Activated CD4-positive, alpha-beta T cell treated with anti-CD3 and anti-CD28 coated beads, Interleukin-2, amount 10 ng/mL, durations not matched to agents 24 days and 14 days (primary cell): ENCODE measurements at places on chromosomes 7 and 10. TPM values are rescaled to one million over a fixed set of nuclear protein-coding genes. Genes with fewer than 3 reads are reported as not detected.

GRCh38 chr10:74968667-74969061, 142.3 kb downstream of the KAT6B start:
- no peak overlapping the region for H3K4me3 ChIP-seq
- peaks cover 17% of the 10 kb centered on the region for H3K4me1 ChIP-seq
- H3K36me3 ChIP-seq, result peaks cover 22% of the 10 kb centered on the region
- DNase-seq, result no peak
- no peaks in the 10 kb centered on the region for H3K27me3 ChIP-seq

GRCh38 chr7:158077934-158078910, 509.4 kb downstream of the PTPRN2 start:
- no peak overlapping the region for H3K27ac ChIP-seq
- H3K4me3 ChIP-seq, result no peak overlapping the region
- DNase-seq, result no peak
- H3K27me3 ChIP-seq, result no peaks in the 10 kb centered on the region
- H3K4me1 ChIP-seq, result no peaks in the 10 kb centered on the region
- no peaks in the 10 kb centered on the region for H3K36me3 ChIP-seq

GRCh38 chr10:43905512-43906236, 257.0 kb upstream of the ZNF32 start:
- no peaks in the 10 kb centered on the region for H3K4me1 ChIP-seq
- no peaks in the 10 kb centered on the region for H3K36me3 ChIP-seq
- peaks cover 17% of the 10 kb centered on the region for H3K27me3 ChIP-seq
- no peak overlapping the region for H3K4me3 ChIP-seq
- DNase-seq, result no peak

GRCh38 chr7:31122649-31123058, 70.5 kb downstream of the ADCYAP1R1 start:
- peaks cover 13% of the 10 kb centered on the region for H3K27me3 ChIP-seq
- H3K4me3 ChIP-seq, result no peak overlapping the region
- H3K27ac ChIP-seq, result no peak overlapping the region
- peak; percentile 81 for DNase-seq
- H3K36me3 ChIP-seq, result no peaks in the 10 kb centered on the region

- peaks cover 59% of the 10 kb centered on the region for H3K27me3 ChIP-seq
- peaks cover 9% of the 10 kb centered on the region for H3K36me3 ChIP-seq
- no peak for DNase-seq
- H3K4me1 ChIP-seq, result peaks cover 30% of the 10 kb centered on the region
- peak overlapping the region; percentile 76 for H3K4me3 ChIP-seq
Observed at GRCh38 chr7:25861164-25861496, 290.9 kb upstream of the NFE2L3 start.

DNA sequence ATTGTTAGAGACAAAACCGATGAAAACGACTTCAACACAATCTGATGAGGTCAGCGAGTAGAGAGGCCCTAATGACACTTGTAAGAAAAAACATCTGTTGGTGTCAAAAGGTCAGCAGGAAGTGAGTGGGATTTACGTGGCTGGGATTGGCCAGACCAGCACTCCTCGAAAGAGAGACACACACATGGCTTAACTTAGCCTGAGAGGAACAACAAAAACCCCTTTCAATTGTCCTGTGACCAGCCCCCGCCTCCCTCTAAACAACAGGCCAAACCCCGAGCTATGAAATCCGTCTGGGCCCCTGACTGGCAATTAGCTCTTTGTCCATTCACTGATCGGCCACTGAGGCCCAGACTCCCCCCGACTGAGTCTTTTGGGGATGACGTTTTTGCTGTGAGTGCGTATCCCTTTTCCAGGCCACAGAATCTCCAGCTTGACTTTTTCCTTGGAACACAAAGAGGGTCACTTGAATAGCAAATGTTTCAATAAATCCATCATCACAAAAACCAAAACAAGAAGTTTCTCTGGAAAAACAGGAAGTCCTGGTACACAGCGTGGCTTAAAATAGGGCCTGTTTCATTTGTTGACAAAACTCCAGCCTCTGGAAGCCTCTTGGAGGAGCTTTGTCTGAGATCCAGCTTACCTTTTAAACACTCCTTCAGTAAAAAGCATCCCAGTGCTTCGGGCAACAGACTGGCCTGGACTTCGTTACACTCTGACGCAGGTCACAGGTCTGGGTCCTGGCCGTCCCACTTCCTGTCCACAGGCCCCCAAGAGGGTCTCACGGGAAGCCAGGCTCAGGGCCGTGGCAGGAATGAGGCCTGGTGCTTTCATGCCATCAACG, 103.0 kb downstream of the CTBP2 start:
- peaks cover 22% of the 10 kb centered on the region for H3K27me3 ChIP-seq
- DNase-seq, result no peak
- no peaks in the 10 kb centered on the region for H3K4me1 ChIP-seq
- H3K36me3 ChIP-seq, result no peaks in the 10 kb centered on the region
- H3K27ac ChIP-seq, result no peak overlapping the region

DNA sequence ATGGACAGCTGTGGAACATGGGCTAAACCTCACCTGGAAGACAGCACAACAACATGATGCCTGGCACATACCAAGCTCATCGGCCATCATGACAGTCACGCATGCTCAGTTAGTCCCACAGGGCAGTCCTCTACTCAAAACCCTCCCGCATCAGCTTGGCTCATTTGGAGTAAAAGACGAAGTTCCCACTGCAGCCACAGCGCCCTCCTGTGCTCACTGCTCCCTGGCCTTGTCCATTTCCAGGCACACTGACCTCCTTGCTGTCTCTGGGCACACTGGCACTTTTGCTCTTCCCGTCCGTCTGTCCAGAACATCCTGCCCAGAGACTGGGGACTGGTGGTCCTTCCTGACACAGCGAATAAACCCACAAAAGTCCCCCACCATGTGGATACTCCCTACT, 66.2 kb downstream of the LARP4B start:
- H3K27me3 ChIP-seq, result no peaks in the 10 kb centered on the region
- peaks cover 60% of the 10 kb centered on the region for H3K36me3 ChIP-seq
- H3K4me1 ChIP-seq, result peaks cover 18% of the 10 kb centered on the region
- no peak overlapping the region for H3K27ac ChIP-seq
- no peak overlapping the region for H3K4me3 ChIP-seq

PLXNA4 gene
- 0.54 and 0.70 TPM in 2 replicates for total RNA-seq

POLL gene
- total RNA-seq, result 32.2 and 33.8 TPM in 2 replicates
